Fibroblast of mammary gland (primary cell): ENCODE measurements at places on chromosomes 3 and 15.

- DNase-seq = no peak
Measured at GRCh38 chr15:69857686-69858391, 239.9 kb downstream of the TLE3 start.

DNA sequence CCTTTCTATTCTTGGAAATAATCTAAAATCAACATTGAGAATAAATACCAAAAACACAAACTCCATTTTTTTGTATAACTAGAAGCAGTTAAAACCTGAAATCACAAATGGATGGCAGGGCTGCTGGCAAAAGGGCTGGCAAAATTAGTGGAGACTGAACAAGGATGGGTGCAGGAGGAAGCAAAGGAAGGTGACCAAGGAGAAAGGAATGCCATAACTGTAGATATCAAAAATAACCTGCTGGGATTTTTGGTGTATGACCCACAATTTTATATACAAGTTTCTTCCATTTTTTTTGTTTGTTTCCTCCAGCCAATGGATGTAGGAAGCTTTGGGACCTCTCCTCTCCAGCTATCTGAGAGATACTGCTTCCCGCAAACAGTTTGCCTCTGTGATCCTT is 12.7 kb downstream of the CFAP44 start:
- DNase-seq = no peak

GRCh38 chr3:42667523-42668412 is 14.3 kb downstream of the ZBTB47 start:
- DNase-seq = peak; percentile 41

- DNase-seq = no peak
Measured at GRCh38 chr15:60162251-60162967, 158.3 kb downstream of the FOXB1 start.
